Stimulated activated CD8-positive, alpha-beta memory T cell treated with anti-CD3 and anti-CD28 coated beads, Interleukin-15, amount 100 ng/mL, for 24 hours (primary cell): ENCODE measurements at places on chromosomes 2 and 18.

DNA sequence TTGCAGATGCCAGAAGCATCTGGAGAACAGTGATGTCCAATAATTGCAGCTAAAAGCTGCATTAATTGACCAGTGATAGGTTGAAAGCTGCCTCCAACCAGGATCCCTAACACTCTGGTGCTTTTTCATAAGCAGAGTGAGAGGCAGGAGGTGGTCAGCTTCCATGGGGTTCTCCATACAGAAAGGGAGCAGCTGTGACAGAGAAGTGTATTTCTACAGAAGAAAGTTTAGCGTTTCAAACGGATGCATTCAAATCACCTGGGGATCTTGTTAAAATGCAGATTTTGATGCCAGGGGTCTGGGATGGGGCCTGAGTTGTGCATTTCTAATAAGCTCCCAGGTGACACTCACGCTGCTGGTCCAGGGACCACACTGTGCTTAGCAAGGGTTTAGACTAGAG is 216.5 kb upstream of the NRP2 start:
- DNase-seq, result no peak

GRCh38 chr2:208189069-208189809 is 591 bp downstream of the C2orf80 start:
- no peak for DNase-seq

DNA sequence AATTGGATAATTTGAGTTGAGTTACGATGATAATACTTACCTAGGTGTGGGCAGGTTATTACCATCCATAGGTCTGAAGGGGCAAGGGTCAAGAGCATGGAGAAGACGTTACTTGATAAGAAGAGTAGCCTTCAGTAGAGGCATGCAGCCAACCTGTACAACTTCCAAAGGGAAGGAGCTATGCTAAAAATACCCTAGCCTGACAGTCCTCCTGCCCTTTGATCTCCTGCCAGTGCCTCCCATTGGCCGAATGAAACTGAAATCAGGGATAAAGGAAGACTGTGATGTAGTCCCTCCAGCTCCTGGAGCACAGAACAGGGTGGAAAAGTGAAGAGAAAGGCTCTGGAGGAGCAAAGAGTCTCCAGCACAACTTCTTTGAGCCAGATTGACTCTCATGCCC is 487.4 kb downstream of the ADCYAP1 start:
- no peak for DNase-seq

DNA sequence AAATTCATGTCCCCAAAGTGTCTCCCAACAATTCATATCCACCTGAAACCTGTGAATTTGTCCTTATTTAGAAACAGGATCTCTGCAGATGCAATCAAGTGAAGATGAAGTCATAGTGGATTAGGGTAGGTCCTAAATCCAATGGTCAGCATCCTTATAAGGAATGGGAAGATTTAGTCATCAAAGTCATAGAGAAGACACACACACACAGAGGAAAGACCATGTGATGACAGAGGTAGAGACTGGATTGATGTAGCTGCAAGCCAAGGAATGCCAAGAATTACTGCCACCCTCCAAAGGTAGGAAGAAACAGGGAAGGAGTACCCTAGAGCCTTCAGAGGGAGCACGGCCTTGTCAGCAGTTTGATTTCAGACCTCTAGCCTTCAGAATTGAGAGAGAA is 17.7 kb downstream of the ADD2 start:
- no peak for DNase-seq

DNA sequence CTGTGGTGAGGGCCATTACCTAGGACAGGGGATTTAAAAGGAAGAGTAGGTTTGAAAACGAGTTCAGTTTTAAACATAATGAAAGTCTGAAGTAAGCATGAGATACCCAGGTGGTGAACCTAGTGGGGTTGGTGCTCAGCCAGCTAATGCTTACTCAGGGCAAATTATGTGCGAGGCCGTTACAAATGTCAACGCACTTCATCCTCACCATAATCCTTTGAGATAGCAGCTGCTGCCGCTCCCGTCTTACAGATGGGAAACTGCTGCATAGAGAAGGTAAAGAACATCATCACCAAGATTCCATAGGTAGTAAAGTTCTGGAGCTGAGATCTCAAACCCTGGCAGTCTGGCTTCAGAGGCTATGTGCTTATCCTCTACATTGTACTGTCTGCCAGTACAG is 209.0 kb downstream of the DYM start:
- DNase-seq, result no peak

GRCh38 chr2:26572591-26572990 is 68.6 kb downstream of the CIB4 start:
- no peak for DNase-seq

DNA sequence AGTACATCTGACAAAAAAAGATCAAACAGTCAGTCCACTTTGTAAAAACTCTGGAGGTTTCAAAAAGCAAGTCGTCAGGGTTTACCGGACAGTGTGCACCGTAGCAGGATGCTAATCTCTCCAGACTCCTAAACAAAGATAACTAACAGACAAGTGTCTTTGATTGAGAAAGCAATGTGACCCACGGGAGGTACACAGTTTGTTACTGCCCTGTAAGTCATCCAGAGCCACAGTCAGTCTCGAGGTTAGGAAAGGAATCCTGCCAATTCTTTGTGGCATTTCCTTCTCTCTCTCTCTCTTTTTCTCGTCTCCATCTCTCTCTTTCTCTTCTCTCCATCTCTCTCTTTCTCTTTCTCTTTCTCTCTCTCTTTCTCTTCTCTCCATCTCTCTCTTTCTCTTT is 42.8 kb downstream of the LRRTM4 start:
- no peak for DNase-seq

DNA sequence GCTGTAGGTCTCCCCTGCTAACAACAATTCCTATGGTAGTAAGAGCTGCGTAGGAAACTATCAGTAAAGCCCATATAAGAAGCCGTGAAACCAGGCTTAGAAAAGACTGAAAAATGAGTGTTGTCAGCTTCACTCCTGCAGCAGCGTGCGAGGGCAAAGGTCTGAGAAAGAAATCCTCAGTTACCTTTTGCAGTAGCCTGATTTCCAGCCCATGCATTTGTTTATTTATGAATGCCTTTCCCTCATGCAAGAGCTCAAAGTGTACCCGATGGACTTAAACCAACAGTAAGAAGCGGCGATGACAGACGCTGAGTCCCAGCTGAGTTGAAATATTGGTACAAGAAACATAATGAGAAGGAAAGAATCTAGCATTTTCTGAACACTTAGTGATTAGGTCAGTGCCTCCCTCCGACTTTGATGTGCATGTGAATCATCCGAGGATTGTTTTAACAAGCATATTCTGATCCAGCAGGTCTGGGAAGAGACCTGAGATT is 15.0 kb upstream of the POLI start:
- no peak for DNase-seq

GRCh38 chr2:209460151-209460761 is 36.4 kb downstream of the MAP2 start:
- no peak for DNase-seq

DNA sequence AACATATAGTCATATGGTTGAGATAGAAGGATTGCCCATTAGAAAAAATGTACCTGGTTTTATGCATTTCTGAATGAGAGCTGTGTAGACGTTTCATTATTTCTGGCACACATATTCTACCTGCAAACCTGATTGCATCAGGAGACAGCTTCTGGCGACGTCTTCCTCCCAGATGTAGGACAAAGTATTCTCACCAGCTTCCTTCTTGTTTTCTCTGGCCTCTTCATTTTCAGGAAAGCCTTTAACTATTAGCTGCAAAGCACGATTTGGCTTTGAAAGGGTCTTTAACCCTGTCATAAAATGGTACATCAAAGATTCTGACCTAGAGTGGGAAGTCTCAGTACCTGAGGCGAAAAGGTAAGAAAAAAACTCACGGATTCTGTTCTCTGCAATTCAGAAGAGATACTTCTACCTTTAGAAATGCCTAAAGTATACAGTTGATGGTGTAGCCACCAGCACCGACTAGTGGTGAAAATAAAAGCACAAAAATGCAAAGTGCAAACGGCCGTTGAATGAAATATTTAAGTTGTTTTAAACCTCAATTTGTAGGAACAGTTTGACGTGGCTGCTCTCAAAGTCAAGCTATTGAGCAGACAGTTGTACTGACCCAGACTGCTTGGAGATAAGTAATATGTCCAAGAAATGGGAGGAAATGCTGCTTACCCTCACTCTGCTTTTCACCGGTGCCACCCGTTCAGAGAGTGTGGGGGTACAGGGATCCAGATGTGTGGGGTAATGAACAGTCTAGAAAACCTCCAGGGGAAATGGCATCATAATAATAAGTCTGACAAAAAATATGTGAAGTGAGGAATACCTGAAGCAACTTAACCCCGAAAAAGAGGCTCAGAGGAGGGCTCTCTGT is 20.2 kb downstream of the IL18RAP start:
- no peak for DNase-seq

GRCh38 chr18:42048158-42048557 is 93.1 kb downstream of the PIK3C3 start:
- DNase-seq, result no peak

DNA sequence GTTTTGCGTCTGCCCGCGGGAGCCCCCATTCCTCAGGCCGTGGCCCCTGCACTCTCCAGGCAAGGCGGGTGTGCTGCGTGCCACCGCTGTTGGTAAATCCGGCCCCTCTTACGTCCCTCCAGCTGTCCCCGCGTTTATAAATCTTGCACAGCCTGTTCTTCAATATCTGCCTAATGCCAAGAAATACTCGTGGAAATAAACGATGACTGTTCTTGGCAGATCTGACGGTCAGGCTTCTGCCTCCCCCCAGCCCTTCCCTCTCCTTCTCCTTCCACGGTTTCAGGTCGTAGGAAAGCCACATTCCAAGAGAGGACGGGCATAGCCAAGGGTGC is 20.5 kb downstream of the ODC1 start:
- no peak for DNase-seq

DNA sequence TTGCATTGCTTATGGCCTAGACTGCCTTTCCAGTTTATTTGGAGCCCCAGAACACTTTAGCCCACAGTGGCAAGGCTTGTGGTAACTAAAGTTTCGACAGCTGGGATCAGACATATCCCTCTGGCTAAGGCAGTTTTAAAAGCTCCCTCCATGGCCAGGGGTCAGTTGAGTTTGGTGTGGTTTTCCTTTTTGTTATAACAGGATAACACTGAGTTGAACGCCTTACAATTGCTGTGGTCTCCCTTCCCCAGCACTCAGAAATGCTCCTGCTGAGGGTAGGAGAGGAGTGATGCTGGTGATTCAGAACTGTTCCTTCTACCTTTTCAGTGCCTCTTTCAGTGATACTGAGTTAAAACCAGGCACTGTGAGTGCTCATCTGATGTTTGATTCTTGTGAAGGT is 182.6 kb downstream of the GULP1 start:
- no peak for DNase-seq

DNA sequence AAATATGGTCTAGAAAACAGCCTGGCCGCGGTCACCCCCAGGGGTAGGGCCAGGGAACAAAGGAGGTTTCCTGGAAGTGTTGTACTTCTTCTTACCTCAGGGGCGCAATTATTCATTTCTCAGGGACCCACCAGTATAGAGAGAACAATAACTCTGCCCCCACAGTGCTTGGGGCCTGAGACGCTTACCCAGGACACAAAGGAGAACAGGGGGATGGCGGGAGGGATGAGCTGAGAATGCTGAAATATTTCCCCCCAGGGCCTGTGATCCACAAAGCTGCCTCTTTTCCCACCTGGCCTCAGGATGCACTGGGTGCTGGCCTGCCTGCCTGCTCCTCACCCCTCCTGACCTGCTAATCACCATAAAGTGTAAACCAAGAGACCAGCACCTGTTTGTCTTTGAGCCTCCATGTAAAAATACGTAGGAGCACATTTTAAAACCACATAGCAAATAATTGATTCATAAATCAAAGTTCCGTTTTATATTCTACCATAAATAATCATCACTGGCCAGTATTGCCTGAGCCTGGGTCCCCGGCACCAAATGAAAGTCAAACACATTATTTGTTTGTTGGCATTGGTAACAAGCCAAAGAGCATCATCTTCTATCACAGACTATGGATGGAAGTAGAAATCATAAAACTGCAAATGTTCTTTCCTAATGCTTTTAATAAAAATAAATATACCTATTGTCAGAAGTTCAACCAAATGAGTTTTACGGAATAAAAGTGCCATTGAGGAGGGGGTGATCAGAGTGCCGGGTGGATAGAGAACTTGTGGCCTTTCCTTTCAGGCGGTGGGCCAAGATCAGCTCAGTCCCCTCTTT is 67.3 kb upstream of the RMDN2 start:
- no peak for DNase-seq

GRCh38 chr2:169965495-169965894 is 138.2 kb downstream of the UBR3 start:
- no peak for DNase-seq

DNA sequence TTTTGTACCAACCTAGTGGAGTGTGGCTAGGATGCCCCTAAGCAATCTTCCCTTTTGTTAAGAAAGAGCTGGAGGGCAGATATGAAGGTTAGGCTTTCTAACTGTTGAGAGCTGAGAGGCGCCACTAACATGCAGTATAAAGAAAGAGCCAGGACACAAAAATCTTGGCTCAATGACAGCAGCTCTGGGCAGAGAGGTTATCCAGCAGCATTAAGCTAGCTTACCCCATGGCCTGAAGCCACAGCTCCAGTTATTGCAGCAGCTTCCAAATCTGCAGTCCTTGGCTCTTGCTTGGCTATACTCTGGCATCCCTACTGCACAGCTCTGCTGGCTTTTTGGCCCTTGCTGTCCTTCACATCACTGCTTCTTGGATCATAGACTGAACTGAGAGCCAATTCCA is 213.4 kb downstream of the GPD2 start:
- no peak for DNase-seq

GRCh38 chr2:232927793-232928550 is 57.9 kb downstream of the SNORC start:
- DNase-seq, result no peak

GRCh38 chr2:100422320-100423055 is 5.0 kb upstream of the CHST10 start:
- DNase-seq, result no peak

DNA sequence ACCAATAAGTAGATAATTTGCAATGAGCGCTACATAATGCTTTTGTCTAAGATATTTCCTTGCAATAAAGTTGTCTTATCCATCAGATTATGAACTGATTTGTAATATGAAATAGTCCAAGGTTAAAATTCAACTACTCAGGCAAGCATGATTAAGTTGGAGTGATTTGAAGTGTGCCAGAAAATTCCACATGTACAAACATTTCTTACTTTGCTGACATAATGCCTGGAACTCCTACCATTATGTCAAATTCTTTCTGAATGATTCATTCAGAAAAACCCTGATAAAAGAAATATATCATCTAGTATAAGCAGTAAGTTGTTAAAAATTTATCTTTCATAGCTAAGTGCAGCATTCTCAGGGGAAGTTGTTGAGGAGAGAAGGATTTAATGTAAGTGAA is 87.3 kb downstream of the CBLN2 start:
- no peak for DNase-seq

DNA sequence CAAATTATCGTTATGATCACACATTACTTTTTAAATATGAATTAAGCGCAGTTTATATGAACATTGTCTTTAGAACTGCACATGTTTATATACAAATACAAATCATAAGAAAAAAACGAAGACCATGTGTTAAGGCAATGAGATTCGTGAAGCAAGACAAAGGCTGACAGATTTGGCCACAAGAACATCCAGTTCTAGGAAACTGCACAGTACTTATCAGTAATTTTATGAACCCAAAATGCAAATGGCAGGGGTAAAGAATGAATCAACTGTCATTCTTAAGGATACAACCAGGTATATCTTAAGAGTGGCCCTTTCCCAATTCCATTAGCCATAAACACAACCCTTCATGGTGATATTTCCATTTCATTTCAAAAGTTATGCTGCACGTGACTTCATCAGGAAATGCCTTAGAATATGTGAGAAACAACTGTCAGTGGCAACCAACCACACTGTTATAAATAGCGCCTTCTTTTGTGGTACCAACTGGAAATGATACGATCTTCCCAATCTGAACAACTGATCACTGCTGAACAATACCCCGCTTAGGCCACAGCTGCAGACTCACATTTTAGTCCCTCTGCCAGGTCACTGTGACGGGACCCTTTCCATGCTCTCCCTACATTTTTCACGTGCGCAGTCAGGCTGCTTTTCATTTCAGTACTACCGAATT is 144.9 kb downstream of the L3MBTL4 start:
- no peak for DNase-seq
